Heart left ventricle (tissue), 16 donors: ENCODE measurements at places on chromosomes 4 and X.
A peak's percentile ranks its signal among the peaks of the same experiment; 100 is the strongest.

DNA sequence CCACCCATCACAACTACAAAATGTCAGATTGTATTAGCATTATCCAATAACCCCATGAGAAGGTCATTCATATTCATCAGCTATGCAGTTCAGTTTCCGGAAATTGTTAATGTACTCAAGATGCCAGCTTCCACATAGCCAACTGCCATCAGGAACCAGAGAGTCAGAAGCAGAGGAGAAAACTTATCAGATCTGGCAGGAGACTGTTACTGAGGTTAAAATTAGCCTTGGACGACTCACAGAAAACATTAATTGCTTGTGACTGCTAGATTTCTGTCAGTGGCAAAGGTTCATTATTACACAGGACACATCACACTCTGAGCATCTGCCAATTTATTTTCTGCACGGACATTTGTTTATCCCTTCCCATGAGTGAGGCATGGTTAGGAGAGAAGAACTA is 352.8 kb downstream of the DHRSX start:
- no peaks in the 10 kb centered on the region for H3K27me3 ChIP-seq
- no peaks in the 10 kb centered on the region for H3K36me3 ChIP-seq
- H3K27ac ChIP-seq, result no peak overlapping the region
- no peaks in the 10 kb centered on the region for H3K4me1 ChIP-seq
- no peak for DNase-seq

DNA sequence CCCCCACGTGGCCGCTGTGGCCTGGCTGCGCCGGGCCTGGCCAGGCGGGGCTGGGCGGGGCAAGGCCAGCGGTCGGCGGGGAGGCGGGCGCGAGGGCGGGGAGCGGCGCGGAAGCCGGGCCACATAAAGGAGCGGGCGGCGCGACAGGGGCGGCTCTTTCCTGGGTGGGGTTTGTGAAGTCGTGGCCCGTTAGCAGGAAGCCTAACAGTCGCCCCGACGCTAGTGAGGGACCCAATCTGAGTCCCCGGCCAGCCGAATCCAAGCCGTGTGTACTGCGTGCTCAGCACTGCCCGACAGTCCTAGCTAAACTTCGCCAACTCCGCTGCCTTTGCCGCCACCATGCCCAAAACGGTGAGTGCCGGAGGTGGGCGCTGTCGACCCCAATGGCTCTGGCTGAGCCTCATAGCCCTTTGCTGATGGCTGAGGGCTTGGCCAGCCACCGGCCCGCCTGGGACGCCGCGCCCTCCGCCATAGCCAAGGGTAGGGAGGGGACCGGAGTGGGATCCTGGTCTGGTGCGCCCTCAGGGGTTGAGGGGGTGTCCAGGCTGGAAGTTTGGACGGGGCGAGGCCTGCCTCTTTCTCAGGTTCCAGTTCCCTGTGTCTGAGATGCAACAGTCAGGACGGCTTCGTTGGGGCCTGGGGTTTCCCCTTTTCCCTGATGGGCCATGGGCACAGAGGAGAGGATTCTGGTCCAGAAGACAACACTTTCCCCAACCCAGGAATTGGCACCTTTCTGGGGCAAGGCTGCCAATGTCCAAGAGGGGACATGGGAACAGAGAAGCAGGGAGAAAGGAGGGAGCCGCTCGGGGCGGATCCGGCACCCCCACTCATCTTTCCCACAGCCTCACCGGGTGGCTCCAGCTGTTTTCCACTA is at the start of gene MSN:
MSN (plus strand) TSS at position 152 of the 874 bp plus-strand sequence; CDS start at position 340, 188 bp downstream.
- no peaks in the 10 kb centered on the region for H3K27me3 ChIP-seq
- H3K4me3 ChIP-seq, result peak within 1 kb of the TSS; percentile 87
- DNase-seq, result peak; percentile 87
- H3K27ac ChIP-seq, result peak within 1 kb of the TSS; percentile 96
- H3K36me3 ChIP-seq, result no peaks in the 10 kb centered on the region

GRCh38 chr4:172982151-172982590 is 186.4 kb upstream of the GALNT7 start:
- no peaks in the 10 kb centered on the region for H3K4me1 ChIP-seq
- no peaks in the 10 kb centered on the region for H3K36me3 ChIP-seq

DNA sequence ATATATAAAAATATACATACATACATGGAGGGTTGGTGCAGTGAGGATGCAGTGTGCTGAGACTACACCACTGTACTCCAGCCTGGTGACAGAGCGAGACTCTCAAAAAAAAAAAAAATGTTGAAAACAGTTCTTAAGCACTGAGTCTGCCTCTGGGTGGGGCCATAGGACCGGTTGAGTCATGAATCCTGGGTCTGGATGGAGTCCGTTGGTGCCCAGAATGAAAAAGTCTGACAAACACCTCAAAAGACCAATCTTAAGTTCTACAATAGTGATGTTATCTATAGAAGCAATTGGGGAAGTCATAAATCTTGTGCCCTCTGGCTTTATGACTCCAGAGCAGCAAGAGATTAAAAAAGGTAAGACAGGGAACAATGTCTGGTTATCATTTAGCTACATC is 70.4 kb downstream of the FGFBP1 start:
- no peak for DNase-seq
- no peaks in the 10 kb centered on the region for H3K27me3 ChIP-seq
- no peaks in the 10 kb centered on the region for H3K36me3 ChIP-seq
- no peak overlapping the region for H3K4me3 ChIP-seq
- no peak overlapping the region for H3K27ac ChIP-seq

GRCh38 chrX:40474205-40474626 is 106.6 kb upstream of the ATP6AP2 start:
- H3K4me1 ChIP-seq, result peaks cover 5% of the 10 kb centered on the region
- no peak for DNase-seq
- no peak overlapping the region for H3K27ac ChIP-seq
- H3K36me3 ChIP-seq, result no peaks in the 10 kb centered on the region
- no peak overlapping the region for H3K4me3 ChIP-seq

DNA sequence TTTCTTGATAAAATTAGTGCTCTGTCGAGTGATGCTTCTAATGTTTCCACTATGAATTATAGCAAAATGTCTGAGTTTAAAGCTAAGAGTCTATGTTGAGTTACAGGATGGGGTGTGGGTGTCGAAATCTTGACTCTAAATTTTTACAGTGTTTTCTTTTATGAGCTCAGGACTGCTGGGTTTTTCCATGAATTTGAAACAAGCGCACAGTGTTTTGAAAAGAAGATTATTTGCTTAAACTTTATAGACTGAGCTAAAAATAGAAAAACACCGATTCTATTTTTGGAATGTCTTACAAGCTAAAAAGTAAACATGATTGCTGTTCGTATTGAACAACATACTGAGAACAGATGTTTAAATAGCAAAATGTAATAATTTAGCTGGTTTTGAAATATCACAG is 7.5 kb downstream of the PTTG2 start:
- H3K4me1 ChIP-seq, result peaks cover 20% of the 10 kb centered on the region
- H3K27me3 ChIP-seq, result no peaks in the 10 kb centered on the region
- H3K36me3 ChIP-seq, result no peaks in the 10 kb centered on the region

- H3K4me1 ChIP-seq, result no peaks in the 10 kb centered on the region
- no peak for DNase-seq
- no peak overlapping the region for H3K27ac ChIP-seq
- H3K36me3 ChIP-seq, result no peaks in the 10 kb centered on the region
- H3K27me3 ChIP-seq, result no peaks in the 10 kb centered on the region
Measured at GRCh38 chr4:107736924-107737448, 17.0 kb upstream of the PAPSS1 start.

GRCh38 chr4:38670939-38671591 is 7.1 kb downstream of the KLF3 start:
- H3K27me3 ChIP-seq, result no peaks in the 10 kb centered on the region
- peak overlapping the region; percentile 8 for H3K4me3 ChIP-seq
- H3K4me1 ChIP-seq, result peaks cover 99% of the 10 kb centered on the region
- H3K27ac ChIP-seq, result peak overlapping the region; percentile 100
- no peak for DNase-seq

- no peaks in the 10 kb centered on the region for H3K4me1 ChIP-seq
- no peaks in the 10 kb centered on the region for H3K27me3 ChIP-seq
- peak overlapping the region; percentile 25 for H3K27ac ChIP-seq
- no peaks in the 10 kb centered on the region for H3K36me3 ChIP-seq
Measured at GRCh38 chrX:87518504-87518903, 902 bp downstream of the KLHL4 start.
